Activated CD8-positive, alpha-beta memory T cell treated with anti-CD3 and anti-CD28 coated beads, Interleukin-2, amount 50 U/mL, for 48 hours (primary cell): ENCODE measurements at places on chromosomes 5 and 9.

DNA sequence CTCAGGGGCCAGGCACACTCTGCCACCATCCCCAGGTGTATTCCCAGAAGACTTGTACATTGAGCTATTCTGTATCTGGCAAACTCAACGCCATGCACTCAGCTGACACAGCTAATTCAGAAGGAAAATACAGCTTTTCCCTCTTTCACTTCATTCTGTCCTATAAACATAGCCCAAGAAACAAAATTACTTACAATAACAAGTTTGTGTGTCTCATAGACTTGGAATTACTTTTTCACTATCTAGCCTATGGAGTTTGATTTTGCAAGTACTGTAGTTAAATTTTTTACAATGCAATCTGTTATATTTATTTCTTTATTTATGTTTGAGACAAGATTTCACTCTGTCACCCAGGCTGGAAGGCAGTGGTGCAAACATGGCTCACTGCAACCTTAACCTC, 125.1 kb upstream of the KLF9 start:
- no peak for DNase-seq

GRCh38 chr5:65068410-65068809, 299.7 kb downstream of the CWC27 start:
- no peak for DNase-seq

DNA sequence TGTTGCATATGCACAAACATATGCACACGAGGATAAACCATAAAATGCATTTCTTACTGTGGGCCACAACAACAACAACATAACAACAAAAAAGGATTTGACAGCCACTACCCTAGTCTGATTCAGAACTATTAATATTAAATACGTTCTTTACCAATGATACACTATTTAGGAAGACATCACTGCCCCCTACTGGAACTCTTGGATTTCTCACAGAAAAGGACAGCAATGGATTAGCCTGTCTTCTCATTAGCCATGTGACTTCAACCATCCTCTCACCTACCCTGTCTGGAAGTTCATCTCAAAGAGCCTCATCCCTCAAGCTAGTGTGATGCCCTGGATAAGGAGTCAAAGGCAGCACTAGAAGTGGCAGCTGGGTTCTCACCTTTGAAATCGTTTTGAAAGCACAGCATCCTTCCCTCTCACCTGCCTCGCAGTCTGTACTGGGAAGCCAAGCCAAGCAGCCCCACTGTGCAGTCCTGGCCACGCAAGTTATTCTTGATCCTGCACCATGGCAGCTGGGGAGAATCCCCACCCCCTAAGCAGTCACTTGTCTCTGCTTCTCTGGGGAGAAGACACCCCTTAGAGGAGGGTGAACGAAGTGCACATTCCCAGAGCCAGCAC, 64.6 kb downstream of the SH3TC2 start:
- no peak for DNase-seq

GRCh38 chr5:124655921-124656511, 90.4 kb downstream of the ZNF608 start:
- no peak for DNase-seq

DNA sequence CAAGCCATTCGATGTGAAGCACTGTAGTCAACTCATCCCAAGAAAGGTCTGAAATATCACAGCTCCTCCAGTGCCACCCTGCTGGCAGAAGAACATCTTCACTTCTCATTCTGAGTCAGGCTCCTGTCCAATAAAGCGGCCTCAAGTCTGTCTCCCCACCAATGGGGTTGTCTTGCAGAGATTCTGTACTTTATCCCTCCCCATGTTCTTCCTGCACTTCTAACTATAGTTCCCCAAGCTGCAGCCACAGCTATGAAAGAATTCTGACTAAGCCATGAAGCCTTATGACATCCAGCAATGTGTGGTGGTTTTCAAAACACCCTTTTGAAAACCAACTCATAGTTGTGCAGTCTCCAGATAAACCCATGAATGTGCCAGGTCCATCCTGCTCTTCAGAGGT, 6.8 kb downstream of the MACROH2A1 start:
- DNase-seq = no peak

DNA sequence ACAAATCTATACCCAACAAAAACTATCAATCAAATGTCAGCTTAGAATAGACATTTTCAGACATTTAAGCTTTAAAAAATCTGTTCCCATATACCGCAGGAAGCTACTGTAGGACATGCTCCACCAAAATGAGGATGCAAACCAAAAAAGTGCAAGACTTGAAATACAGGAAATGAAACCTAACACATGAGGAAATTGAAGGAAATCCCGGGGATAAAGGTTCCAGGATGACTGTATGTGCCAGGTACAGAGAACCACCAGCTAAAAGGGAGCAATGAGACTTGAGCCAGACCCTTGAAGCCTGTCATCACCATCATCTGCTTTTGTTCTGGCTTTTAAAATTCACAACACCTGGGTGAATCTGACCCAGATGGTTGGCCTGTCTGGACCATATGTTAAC, 21.4 kb downstream of the DIAPH1 start:
- DNase-seq = no peak

- no peak for DNase-seq
Observed at GRCh38 chr5:137858223-137858916, 9.3 kb upstream of the MYOT start.

DNA sequence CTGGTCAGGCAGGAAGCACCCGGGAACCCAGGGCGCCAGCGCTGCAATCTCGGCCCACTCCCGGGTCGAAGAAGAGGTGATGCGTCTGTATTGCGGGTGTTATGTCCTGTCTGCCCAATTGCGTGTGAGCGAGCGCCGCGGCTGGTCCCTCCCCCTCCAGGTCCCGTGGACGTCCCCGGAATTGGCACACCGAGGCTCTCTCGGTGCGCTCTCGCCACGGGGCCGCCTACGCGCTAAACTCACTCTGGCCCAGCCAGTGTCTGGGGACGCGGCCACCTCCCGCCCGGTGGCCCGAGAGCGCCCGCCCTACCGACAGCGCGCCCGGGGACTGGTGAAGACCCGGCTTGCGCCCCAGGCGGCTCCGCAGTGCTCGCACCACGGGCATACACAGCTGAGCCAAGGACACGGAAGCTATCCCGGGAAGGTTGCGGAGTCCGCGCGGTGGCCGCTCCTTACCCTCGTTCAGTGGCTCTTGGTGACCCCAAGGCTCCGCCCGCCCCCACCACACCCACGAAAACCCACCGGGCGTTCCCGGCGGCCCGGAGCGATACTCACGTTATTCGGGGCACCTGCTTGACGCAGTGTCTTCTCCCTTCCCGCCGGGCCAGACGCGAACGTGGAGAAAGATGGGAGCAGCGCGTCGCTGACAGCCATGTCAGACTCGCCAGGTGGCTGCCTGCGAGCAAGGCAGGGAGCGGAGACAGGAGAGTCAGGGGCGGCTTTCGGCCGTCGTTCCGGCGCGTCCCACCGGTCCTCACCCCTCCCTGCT, 1.0 kb downstream of the KLF4 start:
- DNase-seq = peak; percentile 57
